ENCODE measurements at places on chromosomes 12 and 14.

DNA sequence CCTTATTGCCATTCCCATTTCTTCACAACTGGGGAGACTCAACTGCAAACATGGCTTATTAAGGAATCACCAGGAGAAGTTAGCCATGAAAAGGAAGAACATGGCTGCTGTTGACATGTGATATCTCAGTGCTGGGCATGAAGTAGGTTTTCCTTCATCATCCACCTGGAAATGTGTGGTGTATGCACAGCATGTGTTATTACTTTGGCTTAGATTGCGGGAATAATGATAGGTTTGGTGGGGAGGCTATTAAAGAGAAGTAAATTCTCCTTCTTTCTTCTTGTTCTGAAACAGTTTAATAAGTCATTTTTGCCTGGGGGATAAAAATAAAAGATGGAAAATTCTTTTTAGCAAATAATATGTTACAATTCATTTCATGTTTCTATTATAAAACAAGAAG, 23.7 kb upstream of the CLEC14A start:
- no peak for DNase-seq

DNA sequence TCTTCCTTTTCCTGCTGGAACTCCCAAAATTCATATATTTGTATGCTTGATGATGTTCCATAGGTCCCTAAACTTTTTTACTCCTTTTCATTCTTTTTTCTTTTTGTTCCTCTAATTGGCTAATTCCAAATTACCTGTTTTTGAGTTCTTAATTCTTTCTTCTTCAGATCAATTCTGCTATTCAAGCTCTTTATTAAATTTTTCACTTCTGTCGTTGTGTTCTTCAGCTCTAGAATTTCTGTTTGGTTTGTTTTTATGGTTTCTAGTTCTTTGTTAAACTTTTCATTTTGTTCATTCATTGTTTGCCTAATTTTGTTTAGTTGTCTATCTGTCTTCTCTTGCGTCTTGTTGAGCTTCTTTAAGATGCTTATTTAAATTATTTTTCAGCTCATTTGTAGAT, 154.8 kb downstream of the TPH2 start:
- no peak for DNase-seq

GRCh38 chr14:47555333-47555732, 120.1 kb downstream of the MDGA2 start:
- DNase-seq: no peak

GRCh38 chr14:56002342-56002741, 115.9 kb upstream of the PELI2 start:
- DNase-seq: no peak

DNA sequence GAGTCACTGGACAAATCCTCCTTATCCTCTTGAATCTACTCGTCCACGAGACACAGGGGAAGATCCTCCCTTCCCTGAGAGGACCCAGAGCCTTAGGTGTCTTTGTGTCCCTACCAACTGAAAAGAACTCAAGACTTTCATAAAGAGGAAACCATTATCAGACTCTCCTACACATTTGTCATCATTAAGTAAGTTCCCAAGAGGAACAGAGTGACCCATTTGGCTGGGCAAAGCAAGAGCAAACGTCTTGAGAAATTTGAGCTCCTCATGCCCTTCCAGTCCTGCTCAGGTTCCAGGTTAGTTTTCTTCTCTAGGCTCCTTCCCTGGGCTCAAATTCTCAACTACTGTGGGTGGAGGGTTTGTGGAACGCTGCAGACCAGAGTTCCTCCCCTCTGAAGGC, 5.7 kb downstream of the MLF2 start:
- DNase-seq: no peak

DNA sequence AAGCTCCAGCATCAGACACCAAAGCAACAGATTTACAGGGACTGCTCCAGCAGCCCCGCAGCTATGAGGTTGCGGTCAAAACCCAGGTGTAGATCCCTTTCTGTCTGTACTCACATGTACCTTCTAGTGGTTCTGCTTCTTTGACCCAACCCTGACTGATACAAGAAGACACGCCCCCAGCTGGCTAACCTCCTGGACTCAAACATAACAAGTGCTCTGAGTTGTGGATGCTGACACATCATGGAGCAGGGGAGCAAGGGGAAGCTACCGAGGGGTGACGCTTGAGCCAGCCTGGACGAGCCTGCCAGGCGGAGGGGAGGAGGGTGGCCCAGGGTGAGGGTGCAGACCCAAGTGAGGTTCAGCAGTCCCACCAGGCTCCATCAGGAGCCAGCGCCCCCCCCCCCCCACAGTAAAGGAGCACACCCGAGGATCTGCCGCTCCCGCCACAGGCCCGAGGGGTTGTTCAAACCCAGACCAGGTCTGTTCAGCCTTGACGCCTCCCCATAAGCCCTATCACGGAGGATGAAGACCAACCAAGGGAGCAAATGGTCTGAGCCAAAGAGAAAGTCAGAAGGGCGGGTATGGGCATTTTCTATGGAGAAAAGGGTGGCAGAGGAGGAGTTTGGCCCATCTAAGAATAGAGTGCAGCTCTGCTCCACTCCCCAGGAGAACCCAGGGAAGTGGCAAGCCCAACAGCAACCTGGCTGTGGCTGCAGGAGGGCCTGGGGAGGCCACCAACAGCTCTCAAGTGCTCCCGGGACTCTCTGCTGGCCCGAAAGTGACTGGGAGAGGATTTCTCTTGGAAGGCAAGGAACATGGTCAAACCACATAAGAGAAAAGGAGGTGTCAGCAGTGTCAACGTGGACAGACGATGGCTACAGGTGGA, 229.4 kb downstream of the BCL11B start:
- no peak for DNase-seq

GRCh38 chr12:25357595-25357994, 106.9 kb upstream of the KRAS start:
- DNase-seq: no peak

DNA sequence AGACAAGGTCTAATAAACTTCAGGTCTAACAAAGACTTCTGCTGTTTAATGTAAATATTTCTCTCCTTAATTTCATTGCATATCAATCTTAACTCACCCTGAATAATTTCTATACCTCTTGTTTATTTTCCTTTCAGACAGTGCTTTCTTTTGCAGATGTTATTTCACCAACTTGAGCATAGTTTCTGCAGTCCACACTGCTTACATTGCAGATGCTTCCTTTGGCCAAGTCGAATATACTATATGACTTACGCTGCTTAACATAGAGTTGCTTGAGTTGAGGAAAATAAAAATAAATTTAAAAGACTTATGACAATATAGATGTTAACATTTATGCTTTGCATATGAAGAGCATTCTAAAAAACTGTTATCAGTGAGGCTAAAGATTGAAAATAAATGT, 217.7 kb downstream of the PTPRO start:
- DNase-seq: no peak

DNA sequence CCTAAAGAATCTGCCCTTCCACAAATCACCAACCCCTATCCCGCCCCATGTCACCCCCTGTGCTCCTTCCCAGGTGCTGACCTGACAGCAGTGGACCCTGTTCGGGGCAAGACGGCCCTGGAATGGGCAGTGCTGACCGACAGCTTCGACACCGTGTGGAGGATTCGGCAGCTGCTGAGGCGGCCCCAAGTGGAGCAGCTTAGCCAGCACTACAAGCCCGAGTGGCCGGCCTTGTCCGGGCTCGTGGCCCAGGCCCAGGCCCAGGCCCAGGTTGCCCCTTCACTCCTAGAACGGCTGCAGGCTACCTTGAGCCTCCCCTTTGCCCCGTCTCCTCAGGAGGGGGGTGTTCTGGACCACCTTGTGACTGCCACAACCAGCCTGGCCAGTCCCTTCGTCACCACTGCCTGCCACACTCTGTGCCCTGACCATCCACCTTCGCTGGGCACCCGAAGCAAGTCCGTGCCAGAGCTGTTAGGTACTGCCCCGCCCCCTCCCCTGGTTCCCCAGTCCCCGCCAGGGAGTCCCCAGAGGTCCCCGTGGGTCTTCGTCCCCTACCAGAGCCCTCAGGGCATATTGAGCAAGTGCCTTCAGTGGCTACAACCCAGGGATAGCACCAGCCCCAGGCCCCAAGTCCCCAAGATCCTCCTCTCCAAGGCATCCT, 2.7 kb downstream of the ANKRD33 start:
- DNase-seq: peak; percentile 71

- DNase-seq: no peak
Observed at GRCh38 chr12:102481705-102482425, 1.5 kb upstream of the IGF1 start.

- DNase-seq: peak; percentile 66
Observed at GRCh38 chr12:101891462-101891971, 14.1 kb downstream of the DRAM1 start.

DNA sequence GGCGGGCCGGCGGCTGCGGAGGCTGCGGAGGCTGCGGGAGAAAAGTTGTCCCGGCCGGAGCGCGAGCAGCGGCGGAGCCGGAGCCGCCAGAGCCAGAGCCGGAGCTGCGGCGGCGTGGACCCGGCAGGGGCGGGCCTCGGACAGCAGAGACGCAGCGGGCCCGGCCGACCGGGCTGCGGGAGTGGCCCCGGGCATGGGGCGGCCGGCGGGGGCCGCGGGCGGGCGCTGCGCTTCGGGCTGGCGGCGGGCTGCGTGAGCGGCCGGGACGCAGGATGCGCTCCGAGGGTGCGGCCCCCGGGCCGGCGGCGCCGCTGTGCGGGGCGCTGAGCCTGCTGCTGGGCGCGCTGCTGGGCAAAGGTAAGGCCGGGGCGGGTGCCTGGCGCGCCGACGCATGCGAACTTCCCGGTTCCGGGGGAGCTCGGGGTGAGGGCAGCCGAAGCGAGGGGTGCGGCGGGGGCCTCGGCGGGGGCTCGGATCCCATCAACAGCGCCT, at the start of gene TMEM132C:
Gene TMEM132C (plus strand): TSS at position 40 of the 492 bp plus-strand sequence. CDS start 233 bp downstream, at position 273.
- peak; percentile 58 for DNase-seq

GRCh38 chr12:131929581-131930456, 743 bp downstream of the PUS1 start:
- peak; percentile 61 for DNase-seq

DNA sequence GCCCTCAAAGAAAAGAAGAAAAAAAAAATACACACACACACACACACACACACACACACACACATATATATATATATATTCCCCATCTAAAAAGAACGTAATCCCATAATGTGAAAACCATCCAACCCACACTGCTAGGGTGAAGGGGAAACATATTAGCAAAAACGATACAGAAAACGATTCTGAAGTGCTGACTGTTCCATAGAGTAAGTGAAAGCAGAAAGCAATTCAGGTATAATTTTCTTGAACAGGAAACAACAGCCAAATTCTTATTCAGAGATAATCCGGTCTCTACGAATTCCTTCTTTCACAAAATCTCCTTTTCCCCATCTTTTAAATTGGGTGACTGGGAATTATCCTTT, 393.5 kb downstream of the NOVA1 start:
- DNase-seq: no peak

- DNase-seq: no peak
Observed at GRCh38 chr12:120951-121350, 54.4 kb downstream of the IQSEC3 start.

GRCh38 chr14:54606178-54606577, 39.2 kb downstream of the SAMD4A start:
- peak; percentile 65 for DNase-seq

GRCh38 chr12:52053536-52054209, 2.4 kb downstream of the NR4A1 start:
- DNase-seq: no peak

DNA sequence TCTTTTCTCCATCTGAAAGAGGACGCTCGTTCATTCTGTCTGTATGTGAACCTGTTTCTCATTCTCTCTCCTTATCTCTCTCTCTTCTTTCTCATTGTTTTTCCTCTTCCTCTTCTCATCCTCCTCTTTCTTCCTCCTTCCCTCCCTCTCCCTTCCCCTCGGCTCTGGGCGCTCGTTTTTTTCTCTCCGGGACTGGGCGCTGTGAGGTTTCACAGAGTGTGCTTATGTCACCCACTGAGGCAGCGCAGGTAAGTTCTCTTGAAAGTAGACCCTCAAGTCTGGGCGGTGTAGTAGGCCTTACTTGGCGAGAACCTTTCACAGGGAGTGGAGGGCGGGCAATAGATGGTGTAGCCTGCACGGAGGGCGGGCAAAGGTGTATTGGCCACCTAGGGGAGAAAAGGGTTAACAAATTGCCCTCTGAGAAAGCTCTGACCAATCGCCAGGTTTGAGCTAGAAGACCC, 4.5 kb upstream of the SIX1 start:
- no peak for DNase-seq

GRCh38 chr12:6204533-6205143, 4.4 kb downstream of the CD9 start:
- DNase-seq: peak; percentile 51

GRCh38 chr14:91270619-91271018, 26.1 kb upstream of the GPR68 start:
- no peak for DNase-seq

GRCh38 chr12:8840938-8841633, 18.7 kb downstream of the A2ML1 start:
- no peak for DNase-seq

DNA sequence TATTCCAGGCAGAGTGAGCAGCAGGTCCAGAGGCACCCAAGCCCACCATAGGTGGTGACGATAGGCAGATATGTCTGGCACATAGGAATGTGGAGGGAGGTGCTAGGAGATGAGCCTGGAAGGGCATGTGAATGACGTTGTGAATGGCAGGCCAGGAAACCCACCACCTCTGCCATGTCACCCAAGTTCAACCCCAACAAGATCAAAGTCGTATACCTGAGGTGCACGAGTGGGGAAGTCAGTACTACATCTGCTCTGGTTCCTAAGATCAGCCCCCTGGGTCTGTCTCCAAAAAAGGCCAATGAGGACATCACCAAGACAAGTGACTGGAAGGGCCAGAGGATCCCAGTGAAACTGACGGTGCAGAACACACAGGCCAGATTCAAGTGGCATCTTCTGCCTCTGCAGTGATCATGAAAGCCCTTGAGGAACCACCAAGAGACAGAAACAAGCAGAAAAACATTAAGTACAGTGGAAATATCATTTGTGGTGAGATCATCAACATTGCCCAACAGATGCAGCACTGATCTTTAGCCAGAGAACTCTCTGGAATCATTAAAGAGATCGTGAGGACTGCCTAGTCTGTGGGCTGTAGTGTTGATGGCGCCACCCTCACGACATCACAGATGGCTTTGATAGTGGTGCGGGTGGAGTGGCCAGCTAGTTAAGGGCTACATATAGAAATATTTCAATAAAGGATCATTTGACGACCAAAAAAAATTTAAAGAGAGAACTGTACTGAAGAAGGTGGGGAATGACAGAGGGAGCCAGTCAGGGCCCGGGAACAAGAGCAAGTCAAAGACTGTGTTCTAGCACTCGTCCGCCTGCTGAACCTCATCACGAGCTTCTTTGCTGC, 99.7 kb downstream of the ZFP36L1 start:
- peak; percentile 65 for DNase-seq

All from right cardiac atrium (tissue), 5 donors.